Cerebellum (tissue), 4 donors: ENCODE measurements at places on chromosomes 1 and 21.

DNA sequence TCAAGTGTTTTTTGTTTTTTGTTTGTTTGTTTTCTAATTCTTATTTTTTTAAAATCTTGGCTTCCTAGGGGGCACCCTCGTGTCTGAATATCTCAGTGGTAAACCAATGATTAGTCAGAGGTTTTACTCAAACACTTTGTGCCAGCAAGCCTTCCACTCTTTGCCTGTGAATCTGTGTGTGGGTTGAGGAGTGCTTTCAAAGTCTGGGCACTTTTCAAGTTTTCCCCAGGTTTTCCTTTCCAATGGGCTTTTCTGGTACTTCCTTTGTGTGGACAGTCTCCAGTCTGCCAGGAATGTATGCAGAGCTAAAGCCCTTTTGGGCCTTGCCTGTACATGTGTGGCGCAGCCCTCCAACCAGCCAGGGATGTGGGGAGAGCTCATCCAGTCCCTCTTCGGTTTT is 9.7 kb upstream of the PPIE start:
- DNase-seq, result no peak

GRCh38 chr1:173590557-173590956 is 12.3 kb downstream of the SLC9C2 start:
- DNase-seq, result no peak

DNA sequence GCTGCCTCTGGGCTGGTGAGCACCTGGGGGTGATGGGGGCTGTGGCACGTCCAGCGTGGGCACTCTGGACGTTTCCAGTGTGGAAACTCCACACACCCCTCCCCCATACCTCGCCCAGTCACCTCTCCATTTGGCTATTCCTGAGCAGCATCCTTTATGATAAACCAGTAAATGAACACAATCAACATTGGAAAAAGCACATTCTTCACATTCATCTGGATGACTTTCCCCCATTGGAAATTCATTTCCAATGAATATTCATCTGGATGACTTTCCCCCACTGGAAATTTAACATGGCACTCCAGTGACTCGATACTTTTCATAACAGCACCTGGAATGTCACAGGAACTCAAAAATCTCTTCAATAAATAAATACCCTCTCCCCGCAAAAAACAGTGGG is 104.8 kb upstream of the KRTAP19-8 start:
- DNase-seq, result no peak

DNA sequence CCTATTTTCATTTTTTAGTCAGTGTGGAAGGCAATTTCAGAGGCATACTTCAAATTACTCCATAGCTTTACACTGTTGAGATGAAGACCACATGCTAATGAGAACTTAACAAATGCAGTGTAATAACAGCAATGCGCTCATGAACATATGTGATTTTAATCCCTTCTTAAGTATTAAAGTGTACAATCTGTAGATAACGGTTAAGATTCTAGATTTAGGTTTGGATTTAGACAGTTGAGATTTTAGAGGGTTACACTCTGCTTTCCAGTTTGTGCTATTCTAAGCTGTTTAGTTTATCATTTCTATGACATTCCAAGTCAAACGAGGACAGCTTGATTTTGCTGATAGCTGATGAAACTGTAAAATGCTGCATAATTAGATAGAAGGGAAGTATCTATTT is 257.8 kb upstream of the CHRM3 start:
- no peak for DNase-seq

DNA sequence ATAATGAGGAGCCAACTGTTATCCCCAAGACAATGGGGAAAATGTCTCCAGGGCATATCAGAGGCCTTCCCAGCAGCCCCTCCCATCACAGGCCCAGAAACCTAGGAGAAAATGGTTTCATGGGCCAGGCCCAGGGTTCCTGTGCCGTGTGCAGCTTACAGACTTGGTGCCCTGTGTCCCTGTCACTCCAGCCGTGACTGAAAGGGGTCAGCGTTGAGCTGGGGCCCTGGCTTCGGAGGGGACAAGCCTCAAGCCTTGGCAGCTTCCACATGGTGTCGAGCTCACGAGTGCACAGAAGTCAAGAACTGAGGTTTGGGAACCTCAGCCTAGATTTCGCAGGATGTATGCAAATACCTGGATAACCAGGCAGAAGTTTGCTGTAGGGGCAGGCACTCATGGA is 18.1 kb downstream of the SIPA1L2 start:
- DNase-seq, result no peak

- DNase-seq, result no peak
These were observed 6.1 kb upstream of the KLF17 start for GRCh38 chr1:44112486-44112885.

- DNase-seq, result no peak
These were observed 6.9 kb downstream of the MAPKAPK2 start for GRCh38 chr1:206691604-206692003.

GRCh38 chr1:243508943-243509342 is 253.1 kb downstream of the SDCCAG8 start:
- DNase-seq, result no peak

GRCh38 chr1:152506899-152507498 is 3.6 kb upstream of the LCE5A start:
- no peak for DNase-seq

- DNase-seq, result no peak
These were observed 57.2 kb downstream of the AKT3 start for GRCh38 chr1:243792891-243793290.

DNA sequence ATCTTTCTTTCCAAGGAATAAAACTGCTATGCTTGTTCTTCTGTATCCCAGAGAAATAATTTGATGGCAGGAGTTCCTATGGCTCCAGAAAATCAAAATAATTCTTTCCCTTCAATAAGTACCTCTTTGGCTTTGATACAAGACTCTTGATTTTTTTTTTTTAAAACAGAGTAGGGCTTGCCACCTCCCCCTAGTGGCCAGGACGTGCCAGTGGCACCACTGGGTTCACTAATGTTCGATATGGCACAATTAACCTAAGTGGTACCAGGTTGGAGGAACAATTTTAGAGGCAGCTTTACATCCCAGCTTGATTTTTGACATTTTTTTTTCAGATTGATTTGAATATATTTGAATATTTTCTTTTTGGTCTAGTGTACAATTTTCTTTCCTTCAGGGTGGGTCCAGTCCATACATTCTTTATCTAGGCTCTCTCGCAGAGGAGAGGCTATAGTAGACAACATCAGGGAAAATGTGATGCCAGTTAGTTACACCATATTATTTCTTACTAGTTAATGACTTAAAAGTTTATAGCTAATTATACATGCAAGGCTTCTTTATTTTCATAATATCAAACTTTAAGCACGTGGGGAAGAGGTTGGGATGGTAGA is 330.9 kb downstream of the S1PR1 start:
- no peak for DNase-seq

- no peak for DNase-seq
These were observed 1.1 kb downstream of the RNF187 start for GRCh38 chr1:228488125-228488817.

DNA sequence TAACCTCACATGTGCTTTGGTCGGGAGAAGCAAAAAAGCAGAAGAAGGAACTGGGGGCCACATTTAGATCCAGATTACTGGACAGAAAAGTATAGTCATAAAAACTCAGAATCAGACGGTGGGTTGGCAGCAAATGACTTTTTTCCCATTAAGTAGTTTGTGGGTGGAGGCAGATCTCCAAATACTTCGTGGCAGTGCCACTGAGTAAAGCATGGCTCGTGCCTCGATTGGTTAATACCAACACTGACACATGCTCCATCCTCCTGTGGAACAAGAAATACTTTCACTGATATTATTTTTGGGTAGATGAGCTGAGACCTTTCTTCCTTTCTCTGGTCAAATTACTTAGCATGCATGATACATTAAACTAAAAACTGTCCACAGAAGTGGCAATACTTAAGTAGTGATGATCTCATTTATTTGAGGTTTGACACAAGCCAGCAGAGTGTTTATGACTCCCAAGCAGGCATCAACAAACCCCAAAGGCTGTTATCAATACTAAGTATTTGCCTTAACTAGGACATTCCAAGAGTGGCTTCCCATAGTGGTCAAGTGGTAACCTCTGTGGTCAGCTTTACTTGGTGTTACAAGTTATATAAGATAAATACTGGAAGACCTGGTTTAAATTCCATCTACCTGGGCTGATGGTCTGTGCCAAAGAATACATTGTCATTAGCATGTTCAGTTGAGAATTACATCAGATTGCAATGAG is 500.0 kb upstream of the RUNX1 start:
- DNase-seq, result no peak

- DNase-seq, result no peak
These were observed 35.7 kb downstream of the PTGFR start for GRCh38 chr1:78526496-78526895.

- no peak for DNase-seq
These were observed 31.3 kb upstream of the AXDND1 start for GRCh38 chr1:179334440-179334839.
